ENCODE measurements at places on chromosomes 1 and 21.

DNA sequence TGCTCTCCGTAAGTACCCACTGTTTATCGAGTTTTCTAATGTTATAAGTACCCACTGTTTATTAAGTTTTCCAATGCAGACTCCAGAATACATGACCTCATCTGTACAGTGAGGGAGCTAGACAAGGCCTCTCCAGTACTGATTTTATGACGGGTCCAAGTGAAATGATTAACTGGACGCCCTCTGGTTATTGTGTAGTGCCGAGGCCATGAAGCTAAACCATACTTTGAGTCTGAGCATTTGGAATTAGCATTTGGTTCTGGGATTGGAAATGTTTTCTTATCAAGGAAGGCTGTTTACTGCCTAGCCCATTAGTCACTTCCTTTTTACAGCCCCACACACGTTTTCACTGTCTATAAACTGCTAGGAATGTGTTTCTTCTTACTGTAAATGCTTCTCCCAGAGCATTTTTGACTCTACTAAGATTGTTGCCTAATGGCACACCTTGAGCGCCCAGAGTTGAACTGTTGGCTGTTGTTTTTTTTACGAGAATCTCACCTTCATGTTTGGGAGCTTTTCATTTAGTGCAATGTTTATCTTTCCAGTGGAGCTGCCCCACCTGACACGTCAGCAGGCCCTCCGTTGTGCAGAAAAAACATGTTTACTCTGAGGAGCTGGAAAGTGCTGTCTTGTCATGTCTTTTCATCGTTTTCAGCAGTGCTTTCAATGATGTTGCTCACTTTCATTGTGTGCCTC lies 26.9 kb downstream of the SPATA46 start:
- no peak for DNase-seq

- DNase-seq, result no peak
Measured at GRCh38 chr1:233627823-233628222, 13.9 kb downstream of the KCNK1 start.

DNA sequence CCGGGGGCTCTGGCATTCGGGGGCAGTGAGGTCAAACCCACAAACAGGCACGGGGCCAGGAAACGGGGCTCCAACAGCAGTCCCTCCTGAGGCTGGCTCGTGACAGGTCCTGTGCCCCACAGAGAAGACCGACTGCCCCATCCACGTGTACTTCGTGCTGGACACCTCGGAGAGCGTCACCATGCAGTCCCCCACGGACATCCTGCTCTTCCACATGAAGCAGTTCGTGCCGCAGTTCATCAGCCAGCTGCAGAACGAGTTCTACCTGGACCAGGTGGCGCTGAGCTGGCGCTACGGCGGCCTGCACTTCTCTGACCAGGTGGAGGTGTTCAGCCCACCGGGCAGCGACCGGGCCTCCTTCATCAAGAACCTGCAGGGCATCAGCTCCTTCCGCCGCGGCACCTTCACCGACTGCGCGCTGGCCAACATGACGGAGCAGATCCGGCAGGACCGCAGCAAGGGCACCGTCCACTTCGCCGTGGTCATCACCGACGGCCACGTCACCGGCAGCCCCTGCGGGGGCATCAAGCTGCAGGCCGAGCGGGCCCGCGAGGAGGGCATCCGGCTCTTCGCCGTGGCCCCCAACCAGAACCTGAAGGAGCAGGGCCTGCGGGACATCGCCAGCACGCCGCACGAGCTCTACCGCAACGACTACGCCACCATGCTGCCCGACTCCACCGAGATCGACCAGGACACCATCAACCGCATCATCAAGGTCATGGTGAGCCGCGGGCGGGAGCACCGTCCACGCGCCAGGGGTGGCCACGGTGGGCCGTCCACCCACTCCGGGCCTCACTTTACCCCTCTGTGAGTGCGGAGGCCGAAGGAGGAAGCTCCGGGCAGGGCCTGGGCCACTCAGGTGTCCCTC lies 14.2 kb downstream of the COL6A2 start:
- no peak for DNase-seq

- DNase-seq, result no peak
Measured at GRCh38 chr1:182392050-182393028, 749 bp upstream of the GLUL start.

- DNase-seq, result no peak
Measured at GRCh38 chr1:191690931-191691330, 467.3 kb upstream of the RGS18 start.
